Cardiac ventricle fibroblast (primary cell): ENCODE measurements at places on chromosomes 6 and 20. TPM values are rescaled to one million over a fixed set of nuclear protein-coding genes. Genes with fewer than 3 reads are reported as not detected.

The MOG gene
- not detected in 2 replicates for total RNA-seq

The TMEM14B gene
- 45.9 and 51.0 TPM in 2 replicates for total RNA-seq

The TPX2 gene
- 6.8 and 6.9 TPM in 2 replicates for total RNA-seq

The GNRH2 gene
- total RNA-seq = not detected in 2 replicates

The TTLL9 gene
- not detected in 2 replicates for total RNA-seq
